Spleen (tissue), 13 donors: ENCODE measurements at places on chromosomes 3 and 15. TPM values are rescaled to one million over a fixed set of nuclear protein-coding genes. Genes with fewer than 3 reads are reported as not detected.

DNA sequence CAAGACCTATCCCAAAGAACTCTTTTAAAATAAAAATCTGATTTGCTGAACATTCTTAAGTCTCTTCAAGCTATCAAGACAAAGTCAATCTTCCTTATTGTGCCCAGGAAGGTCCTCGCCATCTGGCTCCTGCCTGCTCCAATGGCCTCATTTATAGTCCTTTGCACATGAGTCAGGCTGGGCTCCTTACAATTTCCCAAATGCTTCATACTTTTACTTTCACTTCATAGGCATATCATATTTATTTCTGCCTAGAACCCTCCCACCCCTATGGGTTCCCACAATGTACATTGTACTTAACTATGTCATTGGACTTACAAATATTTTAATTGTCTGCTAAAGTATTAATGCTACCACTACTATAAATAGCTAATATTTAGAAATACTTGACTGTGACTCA is 9.1 kb downstream of the THRB start:
- H3K27ac ChIP-seq: no peak overlapping the region
- no peaks in the 10 kb centered on the region for H3K4me1 ChIP-seq
- H3K27me3 ChIP-seq: no peaks in the 10 kb centered on the region
- no peaks in the 10 kb centered on the region for H3K36me3 ChIP-seq

The TEX55 gene
- total RNA-seq: not detected

DNA sequence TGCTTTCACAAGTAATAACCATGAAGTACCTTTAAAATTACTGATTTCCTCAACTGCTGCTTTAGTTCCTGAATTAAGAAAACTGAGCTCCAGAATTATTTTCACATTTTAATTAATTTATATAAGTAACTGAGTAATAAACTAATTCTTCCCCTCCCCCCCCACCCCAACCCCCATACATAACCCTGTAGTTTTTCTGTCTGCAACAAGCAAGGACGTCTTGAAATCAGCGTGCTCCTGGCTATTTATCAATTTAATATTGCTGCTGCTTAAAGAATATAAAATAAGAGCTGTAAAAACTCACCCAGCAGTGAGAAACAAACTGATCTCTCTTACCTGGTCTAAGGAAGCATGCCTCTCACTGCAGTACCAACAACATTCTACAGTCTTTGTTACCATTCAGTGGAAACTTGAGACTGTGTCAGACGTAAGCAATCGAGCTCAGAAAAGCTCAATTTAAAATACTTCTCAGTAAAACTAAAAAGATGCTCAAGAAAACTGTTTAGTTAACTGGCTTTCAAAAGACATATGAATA is 121.0 kb downstream of the TFDP2 start:
- peaks cover 10% of the 10 kb centered on the region for H3K4me1 ChIP-seq
- DNase-seq: no peak
- peak overlapping the region; percentile 40 for H3K4me3 ChIP-seq
- no peaks in the 10 kb centered on the region for H3K36me3 ChIP-seq
- no peaks in the 10 kb centered on the region for H3K27me3 ChIP-seq
- peak overlapping the region; percentile 25 for H3K27ac ChIP-seq

- DNase-seq: no peak
- no peaks in the 10 kb centered on the region for H3K36me3 ChIP-seq
- no peaks in the 10 kb centered on the region for H3K4me1 ChIP-seq
- H3K4me3 ChIP-seq: no peak overlapping the region
Observed at GRCh38 chr3:77324105-77324504, 284.2 kb downstream of the ROBO2 start.

- no peaks in the 10 kb centered on the region for H3K27me3 ChIP-seq
- H3K36me3 ChIP-seq: peaks cover 18% of the 10 kb centered on the region
- no peak overlapping the region for H3K27ac ChIP-seq
- H3K4me1 ChIP-seq: peaks cover 5% of the 10 kb centered on the region
- H3K4me3 ChIP-seq: no peak overlapping the region
Observed at GRCh38 chr3:127604035-127604434, 5.8 kb downstream of the MCM2 start.

DNA sequence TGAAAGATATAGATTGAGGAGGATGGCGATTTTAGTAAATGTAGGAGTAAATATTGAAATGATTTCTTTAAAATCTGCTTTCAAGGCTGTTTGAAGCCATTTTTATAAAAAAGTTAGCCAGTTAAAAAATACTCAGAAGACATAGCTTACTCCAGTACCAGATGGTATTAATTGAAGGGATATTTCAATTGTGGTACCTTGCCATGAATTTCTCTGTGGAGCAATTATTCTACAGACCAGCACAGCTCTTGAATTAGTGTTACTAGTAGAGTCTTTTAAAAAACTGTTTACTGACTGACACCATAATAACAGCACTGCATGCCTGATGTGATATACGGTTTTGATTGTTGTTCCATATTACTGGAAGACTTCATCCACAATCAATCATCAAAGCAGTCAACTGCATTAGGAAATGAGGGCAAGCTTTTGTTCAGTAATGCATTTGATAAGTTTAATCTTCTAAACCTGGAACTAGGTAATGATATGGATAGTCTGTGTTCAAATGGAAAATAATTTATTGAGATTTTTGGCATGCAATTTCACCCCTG is 106.4 kb downstream of the MFSD1 start:
- H3K27ac ChIP-seq: no peak overlapping the region
- no peaks in the 10 kb centered on the region for H3K4me1 ChIP-seq
- no peak overlapping the region for H3K4me3 ChIP-seq
- H3K27me3 ChIP-seq: no peaks in the 10 kb centered on the region

DNA sequence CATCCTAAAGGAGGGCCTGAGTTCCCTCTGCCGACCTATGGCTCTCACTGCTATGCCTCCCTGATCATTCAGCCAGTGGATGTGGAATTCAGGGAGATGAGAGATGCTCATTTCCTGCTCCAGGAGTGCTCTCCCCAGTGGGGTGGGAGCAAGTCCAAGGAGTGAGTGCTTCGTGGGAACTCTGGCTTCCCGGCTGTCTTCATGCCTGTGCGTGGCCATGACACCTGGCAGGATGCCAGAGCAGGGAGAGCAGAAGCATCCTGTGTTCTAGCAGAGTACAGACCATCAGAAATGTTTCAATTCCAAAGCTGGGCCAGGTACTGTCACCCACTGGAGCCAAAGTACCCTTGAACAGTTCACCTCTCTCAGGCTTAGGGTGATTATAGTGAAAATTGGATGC is 45.1 kb downstream of the APH1B start:
- no peaks in the 10 kb centered on the region for H3K27me3 ChIP-seq
- no peaks in the 10 kb centered on the region for H3K36me3 ChIP-seq
- H3K4me1 ChIP-seq: no peaks in the 10 kb centered on the region
- no peak overlapping the region for H3K27ac ChIP-seq
- no peak overlapping the region for H3K4me3 ChIP-seq
- DNase-seq: no peak

GRCh38 chr15:39613271-39613670 is 32.4 kb downstream of the THBS1 start:
- H3K4me3 ChIP-seq: no peak overlapping the region
- no peak overlapping the region for H3K27ac ChIP-seq
- DNase-seq: no peak
- no peaks in the 10 kb centered on the region for H3K36me3 ChIP-seq
- no peaks in the 10 kb centered on the region for H3K4me1 ChIP-seq

- H3K27me3 ChIP-seq: no peaks in the 10 kb centered on the region
- no peak overlapping the region for H3K4me3 ChIP-seq
Observed at GRCh38 chr3:139780593-139780992, 102.8 kb upstream of the NMNAT3 start.

- no peaks in the 10 kb centered on the region for H3K36me3 ChIP-seq
- H3K27me3 ChIP-seq: no peaks in the 10 kb centered on the region
- H3K27ac ChIP-seq: peak overlapping the region; percentile 83
- peak overlapping the region; percentile 54 for H3K4me3 ChIP-seq
- peak; percentile 83 for DNase-seq
Observed at GRCh38 chr3:186360779-186361178, 1.3 kb downstream of the DGKG start.

The PEX5L gene
- not detected for total RNA-seq

The GPR156 gene
- 0.41 TPM for total RNA-seq

DNA sequence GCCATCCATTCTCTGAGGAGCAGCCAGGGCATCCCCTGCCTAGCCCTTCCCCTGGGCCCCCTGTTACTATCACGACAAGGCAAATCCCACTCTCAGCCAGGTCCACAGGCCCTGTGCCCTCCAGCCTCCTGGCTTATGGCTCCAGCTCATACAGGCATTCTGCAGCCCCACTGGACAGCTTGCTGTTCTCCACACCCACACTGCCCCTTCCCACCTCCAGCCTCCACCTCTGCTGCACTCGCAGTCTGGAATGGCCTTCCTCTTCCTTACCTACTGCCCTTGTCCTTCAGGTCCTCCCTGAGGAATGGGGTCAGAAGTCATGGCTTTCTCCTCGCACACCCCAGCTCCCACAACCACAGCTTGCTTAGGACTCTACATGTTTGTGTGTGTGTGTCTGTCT is 40.4 kb downstream of the CCDC33 start:
- no peak for DNase-seq
- no peaks in the 10 kb centered on the region for H3K27me3 ChIP-seq
- H3K4me3 ChIP-seq: no peak overlapping the region
- no peak overlapping the region for H3K27ac ChIP-seq
- H3K36me3 ChIP-seq: no peaks in the 10 kb centered on the region
- no peaks in the 10 kb centered on the region for H3K4me1 ChIP-seq

DNA sequence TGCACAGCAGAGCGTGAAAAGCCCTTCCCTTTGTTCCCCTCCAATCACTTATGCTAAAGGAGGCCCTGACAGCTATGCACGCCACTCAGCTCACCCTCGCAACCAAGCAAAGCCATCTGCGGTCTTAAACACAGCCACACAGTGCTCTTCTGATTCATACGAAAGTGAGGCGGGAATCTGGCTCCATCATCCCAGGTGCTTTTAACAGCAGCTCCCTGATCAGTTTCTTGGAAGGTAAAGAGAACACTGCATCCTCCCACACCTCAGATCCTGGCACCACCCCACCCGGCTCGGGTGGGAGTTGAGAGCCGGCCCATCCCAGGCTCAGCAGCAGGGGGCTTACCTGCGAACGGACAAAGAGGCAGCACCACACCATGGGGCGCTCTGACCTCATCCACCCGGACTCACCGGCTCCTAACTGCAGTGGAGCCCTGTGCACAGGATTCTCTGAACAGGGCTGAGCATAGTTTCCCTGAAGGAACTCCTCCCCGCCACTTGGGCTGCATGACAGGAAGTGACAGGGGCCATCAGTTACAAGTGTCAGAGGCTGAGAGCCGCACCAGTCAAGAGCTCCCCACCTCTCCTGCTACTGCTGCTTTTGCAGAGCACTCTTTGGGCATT is 114.3 kb upstream of the ARHGEF3 start:
- peak overlapping the region; percentile 51 for H3K4me3 ChIP-seq
- H3K36me3 ChIP-seq: no peaks in the 10 kb centered on the region
- no peaks in the 10 kb centered on the region for H3K27me3 ChIP-seq
- no peak overlapping the region for H3K27ac ChIP-seq
- peak; percentile 88 for DNase-seq

DNA sequence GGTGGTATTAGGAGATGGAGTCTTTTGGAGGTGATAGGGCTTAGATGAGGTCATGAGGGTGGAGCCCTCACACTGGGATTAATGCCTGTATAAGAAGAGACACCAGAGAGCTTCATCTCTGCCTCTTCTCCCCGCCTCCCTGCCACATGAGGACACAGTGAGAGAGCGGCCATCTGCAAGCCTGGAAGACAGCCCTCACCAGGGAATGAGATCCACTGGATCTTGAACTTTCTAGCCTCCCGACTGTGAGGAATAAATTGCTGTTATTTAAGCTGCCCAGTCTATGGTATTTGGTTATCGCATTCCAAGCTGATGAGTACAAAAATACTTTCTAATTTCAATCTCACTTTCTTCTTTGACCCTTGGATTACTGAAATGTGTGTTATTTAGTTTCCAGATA is 121.4 kb downstream of the OCA2 start:
- H3K4me1 ChIP-seq: no peaks in the 10 kb centered on the region
- no peak overlapping the region for H3K27ac ChIP-seq
- DNase-seq: no peak
- H3K36me3 ChIP-seq: no peaks in the 10 kb centered on the region

DNA sequence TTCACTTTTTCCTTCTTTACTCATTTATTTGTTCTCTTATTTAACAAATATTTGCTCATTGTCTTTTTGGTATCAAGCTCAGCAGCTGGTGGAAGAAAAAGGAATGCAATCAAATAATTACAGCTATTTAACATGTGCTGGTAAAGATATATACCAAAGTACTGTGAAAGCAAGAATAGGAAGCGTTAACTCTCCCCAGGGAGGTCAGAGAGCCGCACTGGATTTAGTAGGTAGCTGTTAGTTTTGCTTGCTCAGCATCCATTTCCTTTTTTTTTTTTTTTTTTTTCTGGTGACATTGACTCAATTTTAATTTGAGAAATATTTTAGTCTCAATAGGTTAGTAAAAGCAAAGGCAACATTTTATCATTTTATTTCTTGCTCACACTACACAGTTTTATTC is 308.5 kb upstream of the MDFIC2 start:
- no peak for DNase-seq
- no peak overlapping the region for H3K4me3 ChIP-seq
- H3K27me3 ChIP-seq: no peaks in the 10 kb centered on the region
- no peak overlapping the region for H3K27ac ChIP-seq
- no peaks in the 10 kb centered on the region for H3K4me1 ChIP-seq

- H3K36me3 ChIP-seq: peaks cover 23% of the 10 kb centered on the region
- no peaks in the 10 kb centered on the region for H3K27me3 ChIP-seq
- H3K27ac ChIP-seq: no peak overlapping the region
- no peaks in the 10 kb centered on the region for H3K4me1 ChIP-seq
Observed at GRCh38 chr3:53079791-53080555, 34.1 kb upstream of the SFMBT1 start.

GRCh38 chr15:36406366-36406765 is 173.1 kb upstream of the CDIN1 start:
- no peaks in the 10 kb centered on the region for H3K36me3 ChIP-seq
- DNase-seq: no peak
- H3K4me1 ChIP-seq: no peaks in the 10 kb centered on the region
- no peak overlapping the region for H3K4me3 ChIP-seq
- H3K27ac ChIP-seq: peak overlapping the region; percentile 1
- H3K27me3 ChIP-seq: no peaks in the 10 kb centered on the region

DNA sequence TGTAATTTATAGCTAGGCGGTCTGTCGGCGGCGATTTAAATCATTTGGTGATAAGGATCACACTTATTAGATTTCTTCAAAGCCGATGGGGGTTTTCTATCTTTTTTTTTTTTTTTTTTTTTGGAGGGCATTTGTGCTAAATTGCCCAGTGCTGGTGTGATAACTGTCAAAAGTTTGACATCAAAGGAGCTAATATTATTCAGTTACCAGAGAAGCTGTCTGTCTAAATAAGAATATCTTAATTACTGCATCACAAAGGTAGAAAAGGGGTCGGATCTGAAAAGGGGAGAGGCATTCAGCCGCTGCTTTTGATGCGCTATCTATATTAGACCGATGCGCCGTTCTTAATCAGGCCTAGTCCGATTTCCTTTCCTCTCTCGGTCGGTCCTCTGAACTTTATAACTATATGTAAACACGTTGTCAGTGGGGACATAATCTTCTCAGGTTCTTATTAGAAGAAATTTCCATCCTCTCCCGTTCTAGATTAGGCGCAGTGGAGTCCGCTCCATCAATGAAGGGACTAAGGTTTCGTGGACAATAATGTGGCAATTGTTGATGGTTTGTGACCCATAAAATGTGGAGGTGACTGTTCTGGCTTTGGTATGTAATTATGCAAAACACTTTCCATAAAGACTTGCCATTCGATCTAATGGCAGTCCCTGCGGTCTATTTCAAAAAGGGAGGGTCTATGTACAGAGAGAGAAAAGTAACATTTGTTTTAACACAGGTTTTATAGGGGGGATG is 31.7 kb downstream of the NR2F2 start:
- DNase-seq: no peak
- H3K27ac ChIP-seq: peak overlapping the region; percentile 88
- peaks cover 93% of the 10 kb centered on the region for H3K27me3 ChIP-seq
- H3K36me3 ChIP-seq: no peaks in the 10 kb centered on the region

The FSTL1 gene
- 94.6 TPM for total RNA-seq

The CILP gene
- total RNA-seq: 0.34 TPM

The SKIC8 gene
- 60.6 TPM for total RNA-seq

The CADPS gene
- total RNA-seq: 0.40 TPM

The IL17RD gene
- 3.4 TPM for total RNA-seq
